ENCODE measurements at places on chromosomes 6 and 20.
A peak's percentile ranks its signal among the peaks of the same experiment; 100 is the strongest.

DNA sequence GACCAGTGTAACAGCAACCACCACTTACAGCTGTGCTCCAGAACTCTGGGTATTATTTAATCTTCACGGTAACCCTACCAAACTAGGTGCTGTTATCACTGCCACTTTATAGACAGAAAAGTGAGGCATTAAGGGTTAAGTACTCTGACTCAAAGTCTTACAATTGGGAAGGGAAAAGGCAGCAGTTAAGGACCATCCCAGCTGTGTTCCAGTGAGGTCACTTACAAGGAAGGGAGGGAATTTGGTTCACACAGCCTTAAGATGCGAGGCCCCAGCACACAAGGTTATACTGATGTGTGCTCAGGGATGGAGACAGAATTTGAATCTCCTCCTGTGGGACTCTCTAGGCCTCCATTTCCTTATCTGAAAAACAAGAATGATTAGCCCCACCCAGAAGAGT lies 46.7 kb downstream of the TRERF1 start:
- no peak for DNase-seq

- no peak for DNase-seq
Observed at GRCh38 chr6:43829470-43829869, 59.5 kb downstream of the VEGFA start.

- no peak for DNase-seq
Observed at GRCh38 chr6:42762426-42762859, 16.5 kb upstream of the TBCC start.

- peak; percentile 11 for DNase-seq
Observed at GRCh38 chr20:59994697-59995122, 36.5 kb downstream of the CDH26 start.

- DNase-seq = no peak
Observed at GRCh38 chr6:106658469-106658868, 29.1 kb downstream of the QRSL1 start.

DNA sequence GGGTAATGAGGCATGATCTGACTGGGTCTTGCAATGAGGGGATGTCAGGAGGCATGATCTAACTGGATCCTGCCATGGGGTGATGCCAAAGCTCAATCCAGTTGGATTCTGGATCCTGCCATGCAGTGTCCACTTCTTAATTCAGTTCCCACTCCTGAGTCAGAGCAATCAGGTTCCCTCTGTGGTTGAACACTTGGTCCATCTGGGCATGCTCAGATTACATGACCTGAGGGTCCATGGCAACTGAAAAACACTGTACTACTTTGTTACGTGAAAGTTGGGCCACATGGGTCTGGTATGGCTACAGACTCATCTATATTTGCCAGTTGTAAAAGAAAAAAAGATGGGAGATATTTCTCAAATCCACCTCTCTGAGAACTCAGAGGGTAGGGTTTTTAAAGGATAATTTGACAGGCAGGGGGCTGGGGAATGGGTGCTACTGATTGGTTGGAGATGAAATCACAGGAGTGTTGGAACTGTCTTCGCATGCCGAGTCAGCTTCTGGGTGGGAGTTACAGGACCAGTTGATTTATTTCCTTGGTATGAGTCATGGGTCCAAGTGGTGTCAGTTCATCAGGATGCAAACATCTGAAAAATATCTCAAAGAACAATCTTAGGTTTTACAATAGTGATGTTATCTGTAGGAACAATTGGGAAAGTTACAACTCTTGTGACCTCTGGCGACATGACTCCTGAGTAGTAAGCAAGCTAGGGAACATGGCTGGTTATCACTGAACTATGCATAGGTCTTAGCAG lies 21.6 kb downstream of the C6orf163 start:
- DNase-seq = no peak

GRCh38 chr20:37564388-37565133 lies 36.9 kb upstream of the BLCAP start:
- DNase-seq = peak; percentile 87

DNA sequence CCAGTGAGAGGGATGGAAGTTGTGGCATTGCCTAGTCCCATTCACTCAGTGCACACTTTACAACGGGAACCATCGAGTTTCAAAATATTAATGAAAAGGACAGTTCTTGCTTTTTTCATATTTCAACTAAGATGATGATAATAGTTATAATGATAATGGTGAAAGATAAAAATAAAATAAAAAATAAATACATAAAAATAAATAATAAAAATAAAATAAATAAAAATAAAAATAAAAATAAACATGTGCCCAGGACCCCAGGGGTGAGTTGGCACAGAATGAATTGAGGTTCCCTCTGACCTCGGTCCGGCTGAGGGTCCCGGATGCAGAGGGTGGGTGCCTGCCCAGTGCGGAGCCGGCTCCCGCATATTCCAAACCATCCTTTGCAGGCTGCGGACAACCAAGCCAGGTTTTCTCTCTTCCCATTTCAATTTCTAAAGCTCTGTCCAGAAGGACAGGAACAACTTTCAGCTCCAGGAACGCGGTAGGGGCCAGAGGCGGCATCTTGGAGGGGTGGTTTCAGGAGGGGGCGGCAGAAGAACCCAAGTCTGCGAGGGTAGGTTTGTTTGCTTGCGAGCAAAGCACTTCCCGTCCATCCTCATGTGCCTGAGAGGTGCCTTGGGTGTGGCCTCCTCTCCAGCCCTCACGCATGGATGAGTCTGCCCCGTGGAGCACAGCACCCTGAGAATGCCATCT lies 236.8 kb downstream of the DLL1 start:
- no peak for DNase-seq

- no peak for DNase-seq
Observed at GRCh38 chr6:105882121-105882803, 203.9 kb upstream of the PRDM1 start.

DNA sequence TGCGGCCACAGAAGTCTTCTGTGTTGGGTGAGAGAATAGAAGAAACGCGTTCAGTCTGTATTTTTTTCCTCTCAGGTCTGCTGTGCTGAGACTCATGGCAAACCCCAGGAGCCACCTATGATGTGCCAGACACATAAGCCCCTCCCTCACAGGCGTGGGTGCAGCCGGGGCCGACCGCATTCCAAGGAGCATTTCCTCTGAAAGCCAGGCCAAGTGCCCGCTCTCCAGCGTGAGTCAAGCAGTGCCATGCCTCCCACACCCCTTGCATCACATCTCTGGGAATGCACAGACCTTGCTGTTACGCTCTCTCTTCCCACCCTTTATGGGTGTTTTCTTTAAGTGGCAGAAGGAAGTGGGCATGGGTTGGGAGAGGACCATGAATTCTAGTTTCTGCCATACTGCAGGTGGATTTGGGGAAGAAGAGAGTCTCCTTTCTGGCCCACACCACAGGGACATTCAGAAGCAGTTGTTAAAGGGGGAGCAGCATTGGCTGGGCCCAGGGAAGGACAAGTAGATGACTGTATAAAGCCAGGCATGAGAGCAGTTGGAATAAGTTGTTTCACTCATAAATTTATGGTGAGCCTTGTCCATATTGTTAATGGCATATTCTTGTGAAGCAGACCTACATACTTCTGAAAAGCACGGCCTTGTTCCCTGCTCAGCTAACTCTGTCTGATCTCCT lies 37.1 kb upstream of the TFAP2A start:
- peak; percentile 92 for DNase-seq

- DNase-seq = no peak
Observed at GRCh38 chr6:124960757-124961463, 1.3 kb upstream of the RNF217 start.

DNA sequence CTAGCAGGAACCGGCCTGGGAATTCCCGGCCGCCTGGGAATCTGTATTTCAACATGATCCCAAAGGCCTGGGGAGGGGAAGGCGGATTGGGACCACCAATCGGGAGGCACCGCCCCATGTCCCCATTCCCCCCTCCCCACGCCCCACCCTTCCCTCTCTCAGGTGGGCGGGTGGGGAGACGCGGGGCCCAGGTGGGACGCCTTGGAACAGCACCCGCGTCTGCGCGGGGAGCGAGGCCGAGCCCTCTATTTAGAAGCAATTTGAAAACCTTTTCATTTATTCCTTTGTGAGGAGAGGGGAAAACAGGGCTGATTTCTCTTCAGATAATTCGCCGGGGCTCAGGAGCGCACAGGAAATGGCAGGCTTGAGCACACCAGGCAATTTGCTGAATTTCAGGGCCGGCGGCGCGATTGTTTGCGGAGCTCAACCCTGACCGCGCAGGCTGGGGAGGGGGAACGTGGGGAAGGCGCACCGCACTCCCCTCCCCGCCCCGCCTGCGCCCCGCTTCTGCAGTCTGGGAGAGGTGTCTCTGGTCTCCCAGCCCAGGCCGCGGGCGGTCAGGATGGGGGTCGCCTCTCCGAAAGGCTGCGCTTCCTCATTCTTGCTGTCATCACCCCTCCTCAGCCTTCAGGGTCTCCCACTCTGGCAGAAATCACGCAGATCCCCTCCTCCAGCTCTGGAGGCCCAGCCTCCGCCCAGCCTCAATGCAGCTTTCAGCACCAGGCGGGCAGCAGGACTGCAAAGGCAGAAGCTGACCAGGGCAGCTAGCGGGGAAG lies 170.0 kb downstream of the GRM4 start:
- no peak for DNase-seq

DNA sequence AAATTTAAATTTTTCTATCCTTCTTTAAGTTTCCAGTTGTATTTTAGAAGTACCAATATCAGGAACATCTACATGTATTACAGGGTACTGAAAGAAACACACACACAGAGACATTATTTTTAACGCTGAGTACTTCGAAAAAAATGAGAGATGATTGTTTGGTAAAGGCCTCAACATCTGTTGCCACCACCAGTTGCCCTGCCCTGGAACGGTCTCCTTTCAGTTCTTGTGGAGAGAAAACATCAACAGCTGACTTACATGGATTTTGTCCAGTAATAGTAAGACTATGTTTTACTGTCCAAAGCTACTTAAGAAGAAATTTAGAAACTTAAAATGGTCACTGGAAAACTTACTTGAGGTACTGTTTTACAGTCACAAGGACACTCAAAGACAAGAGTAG lies 16.7 kb downstream of the HMGCLL1 start:
- DNase-seq = no peak
